ENCODE measurements at places on chromosomes 5 and 9. TPM values are rescaled to one million over a fixed set of nuclear protein-coding genes. Genes with fewer than 3 reads are reported as not detected.

- DNase-seq: no peak
These were observed 621.9 kb downstream of the DTWD2 start for GRCh38 chr5:118366429-118366828.

DNA sequence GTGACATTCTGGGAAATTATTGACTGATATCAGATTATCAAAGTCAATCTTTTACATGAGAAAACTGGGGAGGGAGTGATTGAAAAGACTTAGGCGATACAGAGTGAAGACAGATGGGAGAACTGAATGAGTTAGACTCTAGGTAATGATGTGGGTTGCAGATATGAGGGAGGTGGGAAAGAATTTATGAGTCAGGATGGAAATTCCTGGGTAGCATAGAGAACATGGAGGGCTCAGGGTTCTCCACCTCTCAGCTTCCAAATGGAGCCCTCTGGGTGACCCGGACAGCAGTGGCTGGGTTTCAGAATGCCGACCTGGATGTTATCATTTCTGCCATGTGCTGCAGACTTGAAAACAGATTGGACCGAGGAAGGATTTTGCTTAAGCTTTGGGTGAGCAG is 75.4 kb upstream of the SHB start:
- DNase-seq: peak; percentile 26

- DNase-seq: no peak
These were observed 40.8 kb upstream of the LARP1 start for GRCh38 chr5:154714266-154714986.

- DNase-seq: no peak
These were observed 241.7 kb upstream of the GAS1 start for GRCh38 chr9:87189006-87189405.

DNA sequence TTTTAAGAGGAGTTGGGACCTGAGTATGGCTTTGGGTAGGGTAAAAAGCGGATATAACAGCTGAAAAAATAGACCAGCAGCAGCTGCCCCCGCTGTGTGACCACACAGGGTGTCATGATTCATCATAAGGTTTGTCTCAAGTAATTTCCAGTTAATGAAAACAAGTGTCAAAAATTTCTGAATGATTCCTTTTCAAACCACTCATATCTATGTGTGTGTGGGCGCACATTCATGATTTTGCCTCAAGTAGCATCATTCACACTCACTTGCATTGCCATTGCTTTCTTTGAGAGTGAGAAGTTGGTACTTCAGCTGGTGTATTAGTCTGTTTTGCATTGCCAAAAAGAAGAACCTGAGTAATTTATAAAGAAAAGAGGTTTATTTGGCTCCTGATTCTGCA is 12.1 kb upstream of the TNFAIP8 start:
- DNase-seq: no peak

- no peak for DNase-seq
These were observed 50.0 kb upstream of the PPARGC1B start for GRCh38 chr5:149679876-149680809.

DNA sequence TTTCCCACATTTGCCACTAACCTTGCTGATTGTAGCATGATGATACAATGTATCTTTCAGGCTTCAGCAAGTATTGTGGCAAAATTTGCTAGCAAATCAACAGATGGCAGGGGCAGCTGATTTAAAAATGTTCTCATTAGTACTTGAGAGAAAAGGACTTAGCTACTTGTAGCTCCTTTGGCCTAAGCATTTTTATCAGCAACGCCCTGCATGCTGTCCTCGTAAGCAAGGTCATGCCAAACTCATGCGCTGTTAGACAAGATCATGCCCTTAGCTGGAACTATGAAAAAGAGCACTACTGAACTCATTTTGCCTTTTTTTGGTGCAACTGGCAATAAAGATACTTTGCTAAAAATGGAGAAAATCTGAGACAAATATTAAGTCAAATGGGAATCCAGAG is 197.1 kb downstream of the ICE1 start:
- DNase-seq: no peak

DNA sequence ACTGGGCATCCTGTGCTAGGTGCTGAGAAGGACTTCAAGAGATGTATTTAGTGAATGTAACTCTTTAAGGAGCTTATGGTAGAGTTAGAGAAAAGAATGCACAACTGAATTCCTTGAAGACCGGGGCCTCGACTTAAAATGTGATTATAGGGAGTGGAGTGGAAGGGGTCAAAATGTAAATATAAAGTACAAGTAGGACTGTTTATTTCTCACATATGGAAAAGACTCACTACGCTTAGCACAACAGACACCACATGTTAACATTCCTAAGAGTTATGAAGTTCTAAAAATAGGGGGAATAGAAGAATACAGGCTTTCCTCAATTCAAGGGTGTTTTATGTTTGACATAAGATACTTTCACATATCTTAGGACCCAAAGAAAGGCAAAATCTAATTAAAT is 117.8 kb upstream of the OSMR start:
- no peak for DNase-seq

GRCh38 chr5:170644501-170644900 is 139.0 kb upstream of the GABRP start:
- no peak for DNase-seq

DNA sequence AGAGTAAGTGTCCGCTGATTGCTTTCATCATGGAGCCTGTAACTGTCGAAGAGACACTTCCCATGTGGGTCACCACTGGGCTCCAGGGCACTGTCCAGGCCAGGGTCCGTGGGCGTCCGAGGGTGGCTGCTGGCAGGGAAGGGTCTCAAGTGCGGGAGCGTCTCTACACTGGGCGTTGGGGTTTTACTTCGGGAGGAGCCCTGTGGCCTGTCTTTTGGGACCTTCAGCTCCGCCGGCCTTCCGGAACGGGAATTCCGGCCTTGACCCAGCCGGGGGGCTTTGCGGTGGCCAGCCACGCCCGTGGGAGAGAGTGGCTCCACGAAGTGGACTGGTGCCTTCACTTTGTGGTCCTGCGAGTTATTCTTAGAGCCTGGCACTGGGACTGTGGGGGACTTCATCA is 86.2 kb downstream of the CAMSAP1 start:
- DNase-seq: no peak

DNA sequence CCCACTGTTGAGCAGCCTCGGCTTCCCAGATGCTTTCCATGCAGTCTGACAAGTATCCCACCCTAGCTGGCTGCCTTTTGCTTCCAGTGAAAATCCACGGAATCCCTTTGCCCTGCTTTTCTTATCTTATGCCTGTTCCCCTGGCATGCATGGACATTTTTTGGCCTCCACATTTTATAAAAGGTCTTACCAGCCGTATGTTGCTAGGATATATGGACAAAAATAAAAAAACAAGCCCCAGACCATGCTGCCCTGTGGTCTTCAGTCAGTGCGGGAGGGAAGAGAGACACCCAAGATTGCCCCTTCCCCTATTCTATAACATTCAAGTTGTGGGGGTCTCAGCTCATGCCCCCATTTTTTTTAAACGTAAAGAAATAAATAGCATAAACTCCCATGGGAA is 129.6 kb downstream of the COL23A1 start:
- no peak for DNase-seq

DNA sequence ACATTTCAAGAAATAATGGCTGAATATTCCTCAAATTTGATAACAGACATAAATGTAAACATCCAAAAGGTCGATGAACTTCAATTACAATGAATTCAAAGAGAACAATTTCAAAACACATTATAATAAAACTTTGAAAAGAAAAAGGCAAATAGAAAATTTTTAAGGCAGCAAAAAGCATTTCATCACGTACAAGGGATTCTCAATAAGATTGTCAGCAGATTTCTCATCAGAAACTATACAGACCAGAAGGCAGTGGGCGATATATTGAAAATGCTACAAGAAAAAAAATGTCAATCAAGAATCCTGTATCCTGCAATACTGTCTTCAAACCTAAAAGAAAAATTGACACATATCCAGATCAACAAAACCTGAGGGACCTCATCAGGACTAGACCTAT is 62.0 kb downstream of the EDIL3 start:
- no peak for DNase-seq

- no peak for DNase-seq
These were observed 1.5 kb upstream of the RETREG1 start for GRCh38 chr5:16618138-16618897.

- no peak for DNase-seq
These were observed 17.4 kb downstream of the CDC42SE2 start for GRCh38 chr5:131281133-131281867.

GRCh38 chr9:85430659-85431338 is 311.0 kb downstream of the AGTPBP1 start:
- no peak for DNase-seq

DNA sequence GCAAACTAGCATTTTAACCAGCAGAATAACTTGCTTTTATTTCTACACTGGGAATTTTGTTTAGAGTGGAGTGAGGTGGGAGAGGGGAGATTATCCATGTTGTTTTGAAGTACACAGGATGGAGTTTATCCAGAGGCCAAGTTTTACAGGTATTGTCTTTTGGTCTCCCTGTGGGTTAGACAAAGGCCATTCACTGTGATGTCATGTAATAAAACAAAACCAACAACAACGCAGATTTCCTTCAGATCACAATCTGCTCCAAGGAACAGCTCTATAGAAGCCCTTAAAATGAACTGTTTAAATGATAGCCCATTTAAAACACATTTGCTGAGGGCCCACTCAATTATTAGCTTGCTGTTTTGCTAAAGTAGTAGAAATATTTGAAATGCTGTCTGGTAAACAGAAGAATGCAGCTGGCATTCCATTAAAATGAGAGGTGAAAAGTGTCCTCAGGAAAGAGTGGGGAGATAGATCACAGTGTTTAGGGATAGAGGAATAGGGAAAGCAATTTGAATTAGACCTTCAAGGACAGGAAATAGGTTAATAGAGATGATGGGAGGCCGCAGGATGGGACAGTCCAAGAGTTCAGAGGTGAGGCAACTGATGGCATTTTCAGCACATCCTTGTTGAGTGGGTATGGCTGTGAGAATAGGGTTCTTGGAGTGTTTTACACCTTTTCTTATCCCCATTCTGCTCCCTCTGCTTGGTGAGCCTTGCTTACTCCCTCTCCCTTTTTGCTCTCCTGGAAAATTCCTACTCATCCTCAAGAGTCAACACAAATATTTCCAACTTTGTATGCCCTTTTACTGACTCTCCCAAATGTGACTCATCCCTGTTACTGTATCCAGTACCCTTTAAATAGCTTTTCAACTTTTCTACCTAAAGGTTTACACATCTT is 140.1 kb upstream of the NR3C1 start:
- DNase-seq: no peak

GRCh38 chr5:124906339-124907097 is 160.1 kb upstream of the ZNF608 start:
- no peak for DNase-seq

GRCh38 chr5:57501414-57502201 is 19.0 kb upstream of the ACTBL2 start:
- DNase-seq: no peak

The EGFL7 gene
- total RNA-seq: 15.6 TPM

The C9orf50 gene
- not detected for total RNA-seq

The C9orf153 gene
- not detected for total RNA-seq

The STPG3 gene
- total RNA-seq: not detected

The NACC2 gene
- total RNA-seq: 23.9 TPM

The NEUROG1 gene
- not detected for total RNA-seq

The CCDC183 gene
- 0.06 TPM for total RNA-seq

The SPAG8 gene
- total RNA-seq: 0.12 TPM

The TAF11L2 gene
- total RNA-seq: not detected

Data from epithelial cell of proximal tubule (primary cell).